ENCODE measurements at places on chromosomes 1 and 21. TPM values are rescaled to one million over a fixed set of nuclear protein-coding genes. Genes with fewer than 3 reads are reported as not detected.

- DNase-seq = no peak
Observed at GRCh38 chr1:228849011-228849541, 113.8 kb downstream of the RHOU start.

DNA sequence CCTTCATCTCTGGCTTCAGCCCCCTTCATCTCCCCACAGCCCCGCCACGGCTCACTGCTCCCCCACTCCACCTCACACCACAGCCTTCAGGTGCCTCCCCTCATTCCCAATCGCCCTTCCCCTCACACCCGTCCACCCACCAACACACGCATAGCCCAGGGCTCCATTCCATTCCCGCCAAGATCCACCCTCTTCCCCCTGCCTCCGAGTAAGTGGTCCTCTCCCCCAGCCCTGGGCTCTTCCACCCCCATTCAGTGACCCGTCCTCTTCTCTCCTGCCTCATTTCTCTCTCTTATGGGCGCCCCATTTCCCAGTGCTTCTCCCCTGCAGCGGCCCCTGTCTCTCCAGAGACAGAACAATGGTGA is 53.2 kb downstream of the VWA5B1 start:
- DNase-seq = no peak

DNA sequence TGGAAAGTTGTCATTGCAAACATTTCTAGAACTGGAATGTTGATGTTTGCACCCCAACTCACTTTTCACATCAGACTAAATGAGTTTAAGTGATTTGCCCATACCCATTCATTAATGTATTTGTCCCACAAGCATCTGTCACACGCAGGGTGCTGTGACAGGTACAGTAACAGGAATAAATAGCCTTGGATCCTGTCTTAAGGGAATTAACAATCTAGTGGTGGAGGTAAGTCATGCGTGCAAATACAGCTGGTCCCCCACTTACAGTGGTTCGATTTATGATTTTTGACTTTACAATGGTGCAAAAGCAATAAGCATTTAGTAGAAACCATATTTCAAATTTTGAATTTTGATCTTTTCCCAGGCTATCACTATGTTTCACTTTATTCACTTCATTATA is 17.5 kb upstream of the PRDM2 start:
- no peak for DNase-seq

GRCh38 chr1:168092566-168093355 is 44.0 kb downstream of the GPR161 start:
- DNase-seq = no peak

DNA sequence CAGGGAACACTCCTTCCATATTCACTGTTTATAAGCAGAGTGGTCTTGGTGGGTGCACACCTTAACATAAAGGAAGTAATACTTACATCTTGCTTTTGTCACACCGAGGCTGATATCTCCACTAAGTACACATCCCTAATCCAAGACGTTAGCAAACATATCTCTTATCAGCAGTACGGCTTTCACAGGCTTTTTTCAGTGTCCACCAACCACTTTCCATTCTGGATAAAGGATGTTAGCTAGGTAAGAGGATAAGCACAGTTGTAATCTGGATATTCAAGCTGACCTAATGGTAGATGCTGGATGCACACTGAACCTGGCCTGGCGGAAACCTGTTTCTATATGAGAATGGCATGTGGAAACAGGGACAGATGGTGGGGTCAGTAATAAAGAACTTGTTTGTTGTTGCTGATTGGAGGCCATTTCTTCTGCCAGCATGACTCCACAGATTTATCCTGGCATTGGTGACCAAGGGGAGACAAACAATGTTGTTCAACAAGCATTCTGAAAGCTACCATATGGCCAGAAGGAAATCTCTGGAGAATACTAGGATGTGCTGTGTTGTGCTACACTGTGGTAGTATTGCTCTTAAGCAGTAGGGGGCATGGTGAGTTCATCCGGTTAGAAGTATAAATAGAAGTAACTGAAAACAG is 416.4 kb downstream of the PTBP2 start:
- no peak for DNase-seq

- no peak for DNase-seq
Observed at GRCh38 chr1:18037651-18038050, 69.9 kb upstream of the IGSF21 start.

GRCh38 chr1:42427240-42427639 is 28.6 kb downstream of the ZMYND12 start:
- no peak for DNase-seq

DNA sequence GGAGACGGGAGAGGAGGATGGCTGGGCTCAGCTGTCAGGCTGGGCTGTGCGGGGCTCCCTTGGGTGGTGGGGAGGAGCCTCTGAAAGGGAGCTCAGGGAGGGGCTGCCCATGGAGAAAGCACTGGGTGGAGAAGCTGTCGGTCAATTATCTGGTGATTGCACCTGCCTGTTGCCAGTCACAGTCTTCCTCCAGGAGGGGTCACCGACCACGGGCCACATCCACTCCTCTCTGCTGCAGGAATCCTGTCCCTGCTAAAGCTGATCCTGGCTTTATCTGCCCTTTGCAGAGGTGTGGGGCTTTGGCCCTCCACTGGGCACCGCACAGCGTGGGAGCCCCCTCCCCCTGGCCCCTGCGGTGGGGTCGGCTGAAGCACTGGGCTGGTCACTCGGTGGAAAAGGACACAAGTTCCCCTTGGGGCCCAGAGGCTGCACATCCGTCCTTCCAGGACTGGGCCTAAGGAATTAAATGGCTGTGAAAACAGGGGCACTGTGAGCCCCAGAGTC is 21.8 kb upstream of the COL18A1 start:
- no peak for DNase-seq

- DNase-seq = peak; percentile 82
Observed at GRCh38 chr1:21251773-21252471, 38.3 kb downstream of the ECE1 start.

DNA sequence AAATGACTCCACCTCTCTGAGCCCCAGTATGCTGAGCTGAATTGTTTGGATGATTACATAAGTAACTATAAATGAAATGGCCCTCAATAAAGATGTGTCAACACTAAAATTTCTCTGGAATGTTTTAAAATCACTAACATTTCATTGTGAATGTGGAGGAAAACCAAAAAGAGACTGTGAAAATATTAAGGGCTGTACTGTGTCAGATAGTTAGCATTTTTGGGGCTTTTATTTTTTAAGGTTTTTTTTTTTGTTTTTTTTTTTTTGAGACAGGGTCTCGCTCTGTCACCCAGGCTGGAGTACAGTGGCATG is 6.3 kb downstream of the MYOC start:
- DNase-seq = no peak

DNA sequence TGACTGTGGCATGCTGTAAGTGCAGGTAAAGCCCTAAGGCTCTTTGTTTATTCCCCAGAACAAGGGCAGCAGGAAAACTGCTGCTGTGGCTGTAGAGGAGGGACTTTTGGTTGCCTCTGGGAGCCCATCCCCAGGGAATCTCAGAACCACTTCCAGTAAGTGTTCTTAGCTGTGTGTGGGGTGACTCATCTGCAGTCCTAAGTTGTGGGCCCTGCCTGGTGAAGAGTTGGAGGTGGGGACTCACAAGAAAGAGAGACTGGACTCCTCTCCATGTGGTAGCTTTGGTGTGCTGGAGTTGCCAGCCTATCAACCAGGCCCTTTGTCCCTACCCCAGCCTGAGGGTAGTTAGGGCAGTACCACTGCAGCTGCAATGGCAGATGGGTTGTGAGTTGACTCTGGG is 24.0 kb upstream of the DENND1B start:
- DNase-seq = no peak

The TNFRSF1B gene
- polyA plus RNA-seq = 0.60 TPM

The FCGR1A gene
- polyA plus RNA-seq = not detected

Measured in BJ (cell line).